ENCODE measurements at places on chromosomes 6 and 20.

DNA sequence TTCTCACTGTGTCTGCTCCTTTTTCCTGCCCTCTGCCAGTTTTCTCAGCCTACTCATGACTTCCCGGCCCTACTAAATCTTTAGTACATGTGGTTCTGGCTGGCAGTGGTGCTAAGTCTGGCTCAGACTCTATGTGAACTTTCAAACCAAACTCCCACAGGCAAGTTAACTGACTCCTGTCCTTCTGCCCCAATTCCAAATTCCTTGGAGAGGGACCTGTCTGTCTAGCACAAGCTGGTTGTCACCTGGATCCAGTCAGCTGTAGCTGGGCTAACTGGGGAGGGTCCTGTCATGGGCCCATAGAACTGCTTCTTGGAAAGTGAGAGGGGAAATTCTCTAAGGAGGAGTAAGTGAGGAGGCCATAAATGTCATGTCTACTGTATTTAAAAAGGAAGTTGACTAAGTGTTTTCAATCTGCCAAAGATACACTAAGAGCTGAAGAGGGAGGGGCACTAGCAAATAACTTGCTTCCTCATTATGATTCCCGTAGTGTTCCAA lies 240.1 kb downstream of the KCNQ5 start:
- DNase-seq: no peak
- H3K27ac ChIP-seq: peak overlapping the region; percentile 58
- H3K36me3 ChIP-seq: no peaks in the 10 kb centered on the region
- no peak overlapping the region for H3K4me3 ChIP-seq

DNA sequence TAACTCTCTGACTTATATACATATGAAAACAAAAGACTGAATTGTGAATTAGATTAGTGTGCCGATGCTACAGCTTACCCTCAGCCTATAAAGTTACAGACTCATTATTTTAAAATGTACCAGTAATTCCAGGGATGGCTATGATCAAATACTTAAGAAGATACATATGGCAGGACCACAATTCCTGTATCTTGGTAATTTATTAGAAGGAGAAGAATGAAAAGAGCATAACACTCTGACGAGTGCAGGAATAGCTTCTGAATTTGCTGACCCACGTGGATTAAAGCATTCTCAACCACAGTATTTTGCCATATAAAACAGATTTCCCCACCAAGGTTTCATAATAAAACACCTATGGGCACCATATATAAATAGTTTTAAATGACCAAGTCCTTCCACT lies 368.5 kb upstream of the RUNX2 start:
- no peak overlapping the region for H3K4me3 ChIP-seq
- no peaks in the 10 kb centered on the region for H3K36me3 ChIP-seq
- no peak for DNase-seq
- no peaks in the 10 kb centered on the region for H3K27me3 ChIP-seq

DNA sequence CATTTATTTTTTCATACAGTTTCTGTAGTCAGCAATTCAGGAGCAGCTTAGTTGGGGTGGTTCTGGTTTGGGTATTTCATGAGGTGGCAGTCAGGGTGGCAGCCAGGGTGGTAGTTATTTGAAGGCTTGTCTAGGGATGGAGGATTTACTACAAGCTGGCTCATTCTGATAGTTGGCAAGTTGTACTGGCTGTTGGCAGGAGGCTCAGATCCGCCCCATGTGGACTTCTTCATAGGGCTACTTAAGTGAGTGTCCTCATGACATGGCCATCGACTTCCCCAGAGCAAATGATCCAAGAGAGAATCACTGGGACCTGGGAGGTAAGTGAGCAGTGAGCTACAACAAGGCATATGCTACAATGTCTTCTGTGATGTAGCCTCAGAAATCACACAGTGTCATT lies 22.4 kb upstream of the CDKAL1 start:
- no peak overlapping the region for H3K27ac ChIP-seq
- H3K4me3 ChIP-seq: no peak overlapping the region
- DNase-seq: no peak

GRCh38 chr20:31811198-31811597 lies 8.0 kb upstream of the MYLK2 start:
- DNase-seq: no peak
- no peaks in the 10 kb centered on the region for H3K36me3 ChIP-seq
- H3K27ac ChIP-seq: peak overlapping the region; percentile 88
- no peaks in the 10 kb centered on the region for H3K27me3 ChIP-seq
- H3K4me3 ChIP-seq: no peak overlapping the region

- no peaks in the 10 kb centered on the region for H3K27me3 ChIP-seq
- DNase-seq: no peak
- no peak overlapping the region for H3K27ac ChIP-seq
- H3K36me3 ChIP-seq: no peaks in the 10 kb centered on the region
These were observed 388.4 kb upstream of the GJE1 start for GRCh38 chr6:141744194-141744925.

DNA sequence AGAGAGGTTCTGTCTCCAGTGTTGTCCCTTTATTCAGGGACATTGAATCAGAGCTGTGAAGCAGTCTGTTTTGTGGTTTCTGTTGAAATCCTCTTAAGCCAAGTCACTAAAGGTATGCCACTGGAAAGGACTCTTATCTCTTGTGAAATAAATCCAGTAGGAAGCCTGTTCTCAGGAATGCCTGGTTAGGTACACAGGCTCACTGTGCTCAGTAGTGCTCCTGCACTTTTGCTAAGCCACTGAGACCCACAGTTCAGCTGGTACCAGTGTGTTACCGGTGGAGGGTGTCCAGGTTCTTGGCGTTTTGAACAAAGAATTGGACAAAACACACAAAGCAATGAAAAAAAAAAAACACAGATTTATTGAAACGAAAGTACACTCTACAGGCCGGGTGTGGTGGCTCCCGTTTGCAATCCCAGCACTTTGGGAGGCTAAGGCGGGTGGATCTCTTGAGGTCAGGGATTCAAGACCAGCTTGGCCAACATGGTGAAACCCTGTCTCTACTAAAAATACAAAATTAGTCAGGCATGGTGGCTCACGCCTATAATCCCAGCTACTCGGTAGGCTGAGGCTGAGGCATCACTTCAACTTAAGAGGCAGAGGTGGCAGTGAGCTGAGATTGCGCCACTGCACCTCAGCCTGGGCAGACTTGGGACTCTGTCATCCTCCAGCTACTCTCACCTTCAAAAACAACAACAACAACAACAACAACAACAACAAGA lies 186.1 kb downstream of the JARID2 start:
- H3K27ac ChIP-seq: no peak overlapping the region
- DNase-seq: no peak
- no peak overlapping the region for H3K4me3 ChIP-seq
- no peaks in the 10 kb centered on the region for H3K36me3 ChIP-seq
- H3K27me3 ChIP-seq: no peaks in the 10 kb centered on the region

- no peaks in the 10 kb centered on the region for H3K4me1 ChIP-seq
- DNase-seq: no peak
- no peaks in the 10 kb centered on the region for H3K27me3 ChIP-seq
- no peak overlapping the region for H3K27ac ChIP-seq
- no peak overlapping the region for H3K4me3 ChIP-seq
These were observed 79.5 kb downstream of the ATP9A start for GRCh38 chr20:51688600-51689244.

GRCh38 chr20:4135385-4136077 lies 120.2 kb upstream of the RNF24 start:
- no peaks in the 10 kb centered on the region for H3K27me3 ChIP-seq
- no peaks in the 10 kb centered on the region for H3K4me1 ChIP-seq
- DNase-seq: no peak
- H3K27ac ChIP-seq: no peak overlapping the region
- no peak overlapping the region for H3K4me3 ChIP-seq

DNA sequence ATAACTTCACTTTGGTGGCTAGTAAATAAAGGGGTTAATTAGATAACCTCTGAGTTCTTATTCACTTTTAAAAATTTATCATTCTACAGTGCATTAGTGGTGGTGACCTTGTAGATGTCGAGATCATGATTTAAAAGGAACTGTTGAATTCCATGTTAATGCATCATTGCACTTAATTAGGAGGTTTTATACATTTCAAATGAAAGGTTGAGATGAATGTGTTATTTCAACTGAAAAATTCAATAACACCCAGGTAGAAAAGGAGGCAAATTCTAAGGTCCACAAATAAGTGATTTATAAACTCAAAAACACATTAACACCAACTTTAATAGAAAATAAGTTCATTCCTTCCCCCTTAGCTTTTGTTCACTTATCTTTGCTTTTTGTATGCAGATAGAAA lies 58.3 kb upstream of the TMEM170B start:
- no peaks in the 10 kb centered on the region for H3K27me3 ChIP-seq
- H3K4me3 ChIP-seq: no peak overlapping the region
- H3K36me3 ChIP-seq: no peaks in the 10 kb centered on the region
- no peak overlapping the region for H3K27ac ChIP-seq
- DNase-seq: no peak

- H3K4me3 ChIP-seq: no peak overlapping the region
- H3K27me3 ChIP-seq: no peaks in the 10 kb centered on the region
- H3K36me3 ChIP-seq: no peaks in the 10 kb centered on the region
These were observed 60.7 kb upstream of the FNDC1 start for GRCh38 chr6:159108426-159108985.

DNA sequence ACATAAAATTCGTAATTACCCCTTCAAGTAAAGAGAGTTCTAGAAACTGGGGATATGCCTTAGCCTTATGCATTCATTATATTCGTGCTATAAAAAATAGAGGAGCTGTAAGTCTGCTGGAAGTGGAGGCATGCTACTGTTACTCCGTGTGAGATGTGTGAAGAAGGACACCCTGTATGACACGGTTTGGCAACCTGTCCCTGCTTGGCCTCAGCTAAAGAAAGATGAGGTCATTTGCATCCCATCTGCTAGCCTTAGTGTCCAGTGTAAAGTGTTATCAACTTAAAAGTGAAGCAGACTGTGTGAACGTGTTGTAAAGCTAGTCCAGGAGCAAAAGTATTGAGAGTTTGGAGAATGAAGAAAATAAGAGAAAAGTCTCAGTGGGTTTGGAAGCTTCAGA lies 135.1 kb upstream of the RAB32 start:
- H3K27me3 ChIP-seq: no peaks in the 10 kb centered on the region
- no peaks in the 10 kb centered on the region for H3K4me1 ChIP-seq
- H3K27ac ChIP-seq: no peak overlapping the region
- DNase-seq: no peak
- no peak overlapping the region for H3K4me3 ChIP-seq

- H3K4me1 ChIP-seq: no peaks in the 10 kb centered on the region
- no peak for DNase-seq
- no peaks in the 10 kb centered on the region for H3K27me3 ChIP-seq
- no peak overlapping the region for H3K4me3 ChIP-seq
- no peaks in the 10 kb centered on the region for H3K36me3 ChIP-seq
These were observed 119.7 kb downstream of the PSMB1 start for GRCh38 chr6:170433163-170434116.

DNA sequence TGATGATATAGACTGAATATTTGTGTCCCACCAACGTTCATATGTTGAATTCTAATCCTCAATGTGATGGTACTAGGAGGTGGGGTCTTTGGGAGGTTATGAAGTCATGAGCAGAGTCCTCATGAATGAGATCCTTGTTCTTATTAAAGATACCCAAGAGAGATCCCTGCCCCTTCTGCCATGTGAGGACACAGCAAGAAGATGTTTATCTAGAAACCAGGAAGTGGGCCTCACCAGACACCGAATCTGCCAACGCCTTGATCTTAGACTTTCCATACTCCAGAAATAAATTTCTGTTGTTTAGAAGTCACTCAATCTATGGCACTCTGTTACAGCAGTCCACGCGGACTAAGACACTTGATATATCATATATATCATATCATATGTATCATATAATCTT lies 67.7 kb upstream of the GCM1 start:
- no peak for DNase-seq
- H3K36me3 ChIP-seq: no peaks in the 10 kb centered on the region
- H3K27ac ChIP-seq: no peak overlapping the region
- no peak overlapping the region for H3K4me3 ChIP-seq
- H3K27me3 ChIP-seq: no peaks in the 10 kb centered on the region
- H3K4me1 ChIP-seq: no peaks in the 10 kb centered on the region

GRCh38 chr20:51132279-51132678 lies 109.4 kb upstream of the KCNG1 start:
- no peaks in the 10 kb centered on the region for H3K27me3 ChIP-seq
- DNase-seq: peak; percentile 41
- no peak overlapping the region for H3K4me3 ChIP-seq
- no peaks in the 10 kb centered on the region for H3K4me1 ChIP-seq
- H3K36me3 ChIP-seq: no peaks in the 10 kb centered on the region

DNA sequence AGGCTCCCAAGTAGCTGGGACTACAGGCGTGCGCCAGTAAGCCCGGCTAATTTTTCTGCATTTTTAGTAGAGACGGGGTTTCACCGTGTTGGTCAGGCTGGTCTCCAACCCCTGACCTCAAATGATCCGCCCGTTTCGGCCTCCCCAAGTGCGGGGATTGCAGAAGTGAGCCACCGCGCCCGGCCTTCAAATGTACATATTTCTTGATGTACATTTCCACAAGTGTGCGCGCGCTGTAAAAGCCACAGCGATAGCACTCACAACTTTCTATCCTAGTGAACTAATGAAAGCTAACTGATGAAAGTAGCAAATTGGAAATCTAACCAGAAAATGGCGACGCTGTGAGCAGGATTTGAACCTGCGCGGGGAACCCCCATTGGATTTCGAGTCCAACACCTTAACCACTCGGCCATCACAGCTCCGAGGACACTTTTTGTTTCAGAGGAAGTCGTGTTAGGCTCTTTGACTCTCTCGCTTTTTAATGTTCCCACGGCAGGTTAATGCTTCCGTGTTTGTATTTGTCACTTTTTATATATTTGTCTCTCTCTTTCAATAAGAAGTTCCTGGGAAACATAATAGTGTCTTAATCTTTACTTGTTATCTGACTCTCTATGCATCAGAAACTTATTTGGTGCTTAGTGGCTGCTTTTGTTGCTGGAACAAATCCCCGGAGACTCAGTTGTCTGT lies 199.4 kb upstream of the ZNF184 start:
- no peak for DNase-seq
- H3K4me3 ChIP-seq: no peak overlapping the region
- no peaks in the 10 kb centered on the region for H3K4me1 ChIP-seq
- H3K27ac ChIP-seq: no peak overlapping the region
- no peaks in the 10 kb centered on the region for H3K36me3 ChIP-seq

DNA sequence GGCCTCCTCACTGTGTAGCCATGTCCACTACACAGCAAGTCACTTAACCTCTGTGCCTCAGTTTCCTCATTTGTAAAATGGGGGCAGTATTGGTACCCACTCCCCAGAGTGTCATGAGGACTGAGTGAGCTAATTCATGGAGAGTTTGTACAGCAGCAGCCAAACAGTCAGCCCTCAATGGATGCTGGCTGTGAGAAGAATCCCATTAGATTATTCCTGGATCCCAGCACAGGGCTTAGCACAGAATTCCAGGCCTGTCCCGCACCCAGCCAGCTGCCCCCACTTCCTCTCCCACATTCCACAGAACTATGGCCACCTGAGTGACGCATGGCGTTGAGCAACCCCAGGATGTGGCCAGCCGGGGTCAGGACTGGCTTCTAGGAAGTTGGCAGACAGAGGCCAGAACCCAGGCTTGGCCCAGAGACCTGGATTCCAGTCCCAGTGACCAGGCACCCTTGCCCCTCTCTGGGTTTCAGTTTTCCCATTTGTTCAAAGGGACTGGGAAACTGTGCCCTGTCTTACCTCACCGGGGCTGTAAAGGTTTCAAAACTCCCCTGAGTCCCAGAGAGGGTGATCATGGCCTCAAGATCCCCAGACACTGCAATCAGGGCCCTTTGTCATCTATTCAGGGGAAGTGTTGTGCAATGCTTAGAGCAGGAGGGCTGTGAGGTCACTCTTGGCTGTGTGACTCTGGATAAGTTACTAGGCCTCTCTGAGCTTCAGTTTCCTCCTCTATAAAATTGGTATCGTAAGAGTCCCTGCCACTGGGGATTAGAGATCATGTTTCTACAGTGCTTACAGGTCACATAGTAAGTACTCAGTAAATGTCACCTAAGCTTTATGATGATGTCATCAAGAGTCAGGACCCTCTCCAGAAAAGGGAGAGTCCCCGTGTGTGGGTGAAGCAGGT lies 3.0 kb upstream of the TGM2 start:
- peaks cover 34% of the 10 kb centered on the region for H3K4me1 ChIP-seq
- DNase-seq: peak; percentile 77
- peak overlapping the region; percentile 88 for H3K27ac ChIP-seq
- H3K36me3 ChIP-seq: no peaks in the 10 kb centered on the region

Data from ascending aorta (tissue), 2 donors.